BJ (cell line): ENCODE measurements at places on chromosomes 5 and 9.

GRCh38 chr9:136341042-136341655 lies 13.8 kb downstream of the GPSM1 start:
- no peak for DNase-seq

DNA sequence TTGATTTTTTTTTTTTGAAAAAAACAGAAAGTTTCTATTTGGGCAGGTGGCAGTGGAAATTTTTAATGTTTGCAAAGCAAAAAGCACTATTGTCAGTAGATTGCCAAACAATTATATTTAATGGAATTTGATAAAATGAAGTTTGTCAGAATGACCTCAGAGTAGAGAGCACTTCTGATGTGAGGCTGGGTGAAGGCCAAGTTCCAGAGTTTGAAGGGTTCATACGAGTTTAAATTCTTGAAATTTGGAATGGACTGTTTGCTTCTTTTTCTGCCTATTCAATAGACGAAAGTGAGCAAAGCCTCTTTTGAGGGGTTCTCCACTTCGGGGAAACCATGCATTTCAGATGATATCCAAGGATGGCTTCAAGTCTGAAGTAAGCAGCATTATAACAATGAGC lies 7.4 kb downstream of the SHC3 start:
- DNase-seq, result no peak

DNA sequence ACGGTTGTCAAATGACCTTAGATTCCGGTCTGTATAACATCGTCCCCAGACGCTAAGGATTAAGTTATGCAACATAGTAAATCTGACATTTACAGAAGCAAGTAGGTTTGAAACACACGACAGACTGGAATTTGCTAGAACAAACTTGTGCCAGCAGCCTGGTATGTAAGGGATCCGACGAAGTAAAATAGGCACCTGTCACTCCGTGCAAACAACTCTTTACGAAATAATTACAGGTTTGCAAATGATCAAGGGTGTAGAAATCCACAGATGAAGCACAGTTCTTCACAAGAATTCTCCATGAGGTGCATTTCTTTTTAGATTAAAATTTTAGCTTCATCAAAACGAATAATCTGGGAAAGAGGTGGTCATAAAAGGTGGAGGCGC lies 508 bp downstream of the MOCS2 start:
- DNase-seq, result no peak

DNA sequence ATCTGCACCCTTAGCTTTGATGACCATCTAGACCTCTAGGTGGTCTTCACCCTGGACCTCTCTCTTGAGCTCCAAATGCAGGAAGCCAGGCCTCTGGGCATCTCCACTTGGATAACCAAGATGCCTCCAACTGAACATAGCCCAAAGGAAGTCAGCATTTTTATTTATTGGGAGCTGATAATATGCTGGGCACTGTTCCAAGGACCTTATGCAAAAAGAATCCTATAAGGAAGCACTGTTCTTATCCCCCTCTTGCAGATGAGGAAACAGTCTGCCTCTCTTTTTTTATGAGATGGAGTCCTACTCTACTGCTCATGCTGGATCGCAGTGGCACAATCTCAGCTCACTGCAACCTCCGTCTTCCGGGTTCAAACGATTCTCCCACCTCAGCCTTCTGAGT lies 219.9 kb downstream of the CDK5RAP2 start:
- no peak for DNase-seq

DNA sequence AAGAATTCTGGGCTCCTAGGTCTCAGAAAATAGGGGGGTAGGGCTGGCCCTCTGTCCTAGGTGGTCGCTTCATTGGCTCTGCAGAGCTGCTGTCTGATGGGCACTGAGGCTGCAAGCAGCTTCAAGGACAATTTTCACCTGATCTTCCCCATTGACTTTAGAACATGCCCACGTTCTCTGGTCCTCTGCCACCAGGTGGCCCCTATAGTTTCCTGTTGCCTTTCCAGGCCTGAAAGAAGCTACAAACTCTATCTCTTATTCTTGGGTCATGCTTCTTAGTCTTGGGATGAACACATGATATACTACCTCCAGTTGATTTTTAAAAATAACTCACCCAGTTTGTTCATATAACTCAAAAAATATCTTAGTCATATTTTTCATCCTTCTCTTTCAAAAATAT lies 26.3 kb downstream of the SPZ1 start:
- DNase-seq, result no peak
